Coronary artery (tissue), 2 donors: ENCODE measurements at places on chromosomes 7 and 10.

DNA sequence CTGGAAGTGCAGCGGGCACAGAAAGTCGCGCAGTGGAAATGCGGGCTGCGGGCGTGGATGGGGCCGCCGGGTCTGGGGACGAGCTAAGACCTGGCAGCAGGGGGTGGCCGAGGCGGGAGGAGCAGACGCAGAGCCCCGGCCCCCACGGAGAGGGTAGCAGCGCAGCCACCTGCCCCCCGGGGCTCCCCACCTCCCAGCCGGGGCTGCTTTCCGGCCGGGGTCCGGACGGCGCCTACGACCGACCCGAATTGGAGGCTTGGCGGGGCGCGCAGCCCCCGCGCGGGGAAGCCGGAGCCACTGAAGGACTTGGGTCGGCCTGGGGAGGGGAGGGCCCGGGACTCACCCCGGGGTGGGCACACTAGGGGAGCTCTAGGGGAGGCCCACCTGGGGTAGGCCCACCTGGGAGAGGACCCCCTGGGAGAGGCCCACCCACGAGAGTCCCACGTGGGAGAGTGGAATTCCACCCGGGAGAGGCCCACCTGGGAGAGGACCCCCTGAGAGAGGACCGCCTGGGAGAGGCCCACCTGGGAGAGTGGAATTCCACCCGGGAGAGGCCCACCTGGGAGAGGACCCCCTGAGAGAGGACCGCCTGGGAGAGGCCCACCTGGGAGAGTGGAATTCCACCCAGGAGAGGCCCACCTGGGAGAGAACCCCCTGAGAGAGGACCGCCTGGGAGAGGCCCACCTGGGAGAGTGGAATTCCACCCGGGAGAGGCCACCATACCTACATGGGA lies 854 bp upstream of the CFAP46 start:
- no peak for DNase-seq

GRCh38 chr7:95927756-95928155 lies 155.4 kb downstream of the DYNC1I1 start:
- no peak for DNase-seq

GRCh38 chr7:140025814-140026433 lies 36.8 kb downstream of the PARP12 start:
- no peak for DNase-seq

- no peak for DNase-seq
These were observed 606.3 kb upstream of the C7orf33 start for GRCh38 chr7:147984265-147984664.

DNA sequence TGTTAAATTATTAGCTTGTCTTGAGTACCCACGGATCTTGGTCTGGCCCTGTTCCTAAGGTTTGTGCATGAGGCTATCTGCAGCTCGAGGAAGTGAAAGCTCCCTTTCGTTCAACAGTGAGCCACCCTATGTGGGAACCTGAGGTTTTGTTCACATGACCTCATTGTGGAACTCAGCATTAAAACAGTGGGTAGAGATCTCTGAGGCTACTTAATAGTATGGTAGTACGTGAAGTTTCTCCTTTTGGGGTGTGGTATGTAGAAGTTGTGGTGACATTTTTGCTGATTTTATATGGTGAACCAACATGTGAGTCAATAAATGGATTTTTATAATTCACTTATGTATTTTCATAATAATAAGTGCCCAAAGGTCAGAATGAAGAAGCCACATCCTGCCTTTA lies 252.7 kb upstream of the FERD3L start:
- DNase-seq: no peak

DNA sequence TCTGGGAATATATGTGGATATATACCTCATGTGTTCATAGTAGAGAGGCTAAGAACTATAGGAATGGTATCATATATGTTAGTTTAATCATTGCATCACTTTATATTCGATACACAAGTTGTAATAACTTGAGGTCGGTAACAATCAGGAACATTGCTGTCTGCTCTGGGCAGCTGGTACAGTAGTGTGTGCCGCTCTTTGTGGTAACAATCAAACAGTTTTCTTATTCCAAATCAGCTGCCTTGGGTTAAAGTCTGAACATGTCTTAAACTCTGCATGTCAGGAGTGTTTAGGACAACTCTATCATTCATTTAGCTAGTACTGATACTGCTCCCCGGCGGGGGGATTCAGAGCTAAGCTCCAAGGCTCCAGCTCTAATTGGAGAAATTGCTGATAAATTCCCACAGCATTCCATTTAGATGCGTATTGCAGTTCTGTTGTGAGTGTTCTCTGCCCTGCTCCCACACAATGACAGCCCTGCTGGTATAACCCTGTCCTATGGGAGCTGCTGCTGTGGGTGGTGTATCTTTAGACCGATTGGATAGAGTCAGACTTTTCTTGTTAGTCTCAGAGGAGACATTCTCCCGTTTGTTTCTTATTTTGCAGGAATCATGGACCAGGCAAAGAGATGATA lies 707.5 kb upstream of the FZD8 start:
- no peak for DNase-seq

- no peak for DNase-seq
These were observed 171.6 kb upstream of the NPSR1 start for GRCh38 chr7:34486371-34486770.

- DNase-seq: no peak
These were observed 32.9 kb upstream of the CHST3 start for GRCh38 chr10:71931295-71931694.

GRCh38 chr7:136947347-136947746 lies 78.9 kb downstream of the CHRM2 start:
- DNase-seq: no peak

- DNase-seq: no peak
These were observed 325.9 kb upstream of the NRP1 start for GRCh38 chr10:33660329-33660728.

- DNase-seq: no peak
These were observed 119.7 kb downstream of the WDR11 start for GRCh38 chr10:120970595-120971529.

- no peak for DNase-seq
These were observed 820.6 kb downstream of the LRMDA start for GRCh38 chr10:76251841-76252671.

DNA sequence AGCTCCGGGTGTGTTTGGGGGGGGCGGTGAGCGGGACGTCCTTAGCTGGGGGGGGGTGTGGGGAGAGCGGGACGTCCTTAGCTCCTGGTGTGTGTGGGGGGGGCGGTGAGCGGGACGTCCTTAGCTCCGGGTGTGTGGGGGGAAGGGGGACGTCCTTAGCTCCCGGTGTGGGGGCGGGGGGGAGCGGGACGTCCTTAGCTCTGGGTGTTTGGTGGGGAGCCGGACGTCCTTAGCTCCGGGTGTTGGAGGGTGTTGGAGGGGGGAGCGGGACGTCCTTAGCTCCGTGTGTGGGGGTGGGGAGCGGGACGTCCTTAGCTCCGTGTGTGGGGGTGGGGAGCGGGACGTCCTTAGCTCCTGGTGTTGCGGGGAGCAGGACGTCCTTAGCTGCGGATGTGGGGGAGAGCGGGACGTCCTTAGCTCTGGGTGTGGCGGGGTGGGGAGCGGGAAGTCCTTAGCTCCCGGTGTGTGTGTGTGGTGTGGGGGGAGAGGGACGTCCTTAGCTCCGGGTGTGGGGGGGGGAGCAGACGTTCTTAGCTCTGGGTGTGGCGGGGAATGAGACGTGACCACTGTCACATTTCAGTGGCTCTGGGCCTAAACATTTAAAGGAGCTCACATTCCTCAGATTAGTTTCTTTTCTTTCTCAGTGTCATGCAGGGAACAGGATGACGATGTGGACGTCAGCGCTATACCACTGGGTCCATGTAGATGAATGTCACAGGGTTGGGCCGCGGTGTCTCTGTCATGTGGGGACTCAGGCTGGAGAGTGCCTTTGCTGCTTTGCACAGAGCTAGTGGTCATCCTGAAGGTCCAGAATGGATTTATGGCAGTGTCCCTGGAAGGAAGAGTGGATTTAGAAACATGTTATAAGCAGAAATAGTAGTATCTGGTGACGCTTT lies 7.5 kb downstream of the DYNC2I1 start:
- peak; percentile 85 for DNase-seq

DNA sequence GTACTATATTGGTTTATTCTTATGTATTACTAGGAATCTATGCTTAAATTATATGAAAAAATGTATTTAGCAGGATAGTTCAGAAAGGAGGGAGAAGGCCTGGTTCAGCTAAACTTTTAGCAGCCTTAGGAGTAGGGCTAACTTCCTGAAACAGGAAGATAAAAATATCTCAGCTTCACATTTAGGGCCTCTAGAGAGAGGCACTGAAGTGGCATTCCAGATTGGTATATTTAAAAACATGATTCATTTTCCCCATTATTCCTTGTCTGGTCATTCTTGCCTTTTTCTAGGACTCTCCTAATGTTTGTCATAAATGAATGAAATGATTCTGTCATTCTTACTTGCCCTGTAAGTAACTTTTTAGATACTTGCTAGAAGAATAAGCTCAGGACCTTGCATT lies 63.0 kb upstream of the CYP26C1 start:
- DNase-seq: no peak

- no peak for DNase-seq
These were observed 747.9 kb upstream of the GALNT17 start for GRCh38 chr7:70384024-70384423.

- peak; percentile 61 for DNase-seq
These were observed 148.7 kb downstream of the MYOF start for GRCh38 chr10:93333278-93333978.

GRCh38 chr10:93180482-93180931 lies 106.8 kb downstream of the CYP26A1 start:
- DNase-seq: no peak

- no peak for DNase-seq
These were observed 48.5 kb upstream of the CFAP46 start for GRCh38 chr10:132990684-132991545.

DNA sequence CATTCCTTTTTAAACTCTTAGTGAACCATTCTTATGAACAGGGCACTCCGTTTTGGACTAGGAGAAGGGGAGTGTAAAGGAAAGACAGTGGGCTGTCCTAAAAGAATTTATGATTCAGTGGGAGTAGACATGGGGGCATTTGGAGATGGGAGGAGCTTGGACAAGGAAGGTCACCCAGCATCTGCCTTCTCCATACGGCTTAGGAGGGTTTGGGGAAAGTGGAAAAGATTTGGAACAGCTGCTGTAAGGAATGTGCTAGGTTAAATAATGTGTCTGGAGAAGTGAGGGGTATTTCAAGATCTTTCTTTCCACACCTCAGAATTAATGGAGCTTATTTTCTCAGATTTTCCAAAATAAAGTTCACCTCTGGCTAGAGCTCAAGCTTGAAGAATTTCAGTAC lies 24.0 kb downstream of the SLC35G1 start:
- DNase-seq: no peak

DNA sequence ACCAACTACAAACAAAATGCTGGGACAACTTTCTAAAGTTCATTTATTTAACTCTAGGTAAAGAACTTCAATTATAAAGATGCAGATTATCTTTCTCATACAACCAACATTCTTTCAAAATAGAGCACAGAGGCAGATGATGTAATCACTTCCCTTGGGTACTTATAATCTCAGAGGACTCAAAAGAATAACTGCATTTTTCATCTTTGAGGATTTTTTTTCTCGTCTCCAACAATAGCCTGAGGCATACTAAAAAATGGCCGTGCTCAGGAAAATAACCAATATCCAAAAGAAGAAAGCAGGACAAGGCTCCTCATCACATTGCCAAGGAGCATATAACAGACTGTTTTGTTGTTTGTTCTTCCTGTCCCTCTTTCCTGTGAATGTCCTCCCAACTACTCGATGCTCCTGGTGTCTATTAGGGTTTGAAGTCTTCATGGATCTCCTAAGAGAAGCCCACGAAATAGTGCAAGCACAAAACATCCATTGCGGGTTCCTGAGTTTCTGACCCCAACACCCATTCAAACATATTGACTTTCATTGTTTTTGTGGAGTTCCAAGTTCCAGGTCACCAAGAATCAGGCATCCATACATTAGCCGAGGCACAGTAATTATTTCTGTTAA lies 182.9 kb downstream of the SORCS1 start:
- no peak for DNase-seq

DNA sequence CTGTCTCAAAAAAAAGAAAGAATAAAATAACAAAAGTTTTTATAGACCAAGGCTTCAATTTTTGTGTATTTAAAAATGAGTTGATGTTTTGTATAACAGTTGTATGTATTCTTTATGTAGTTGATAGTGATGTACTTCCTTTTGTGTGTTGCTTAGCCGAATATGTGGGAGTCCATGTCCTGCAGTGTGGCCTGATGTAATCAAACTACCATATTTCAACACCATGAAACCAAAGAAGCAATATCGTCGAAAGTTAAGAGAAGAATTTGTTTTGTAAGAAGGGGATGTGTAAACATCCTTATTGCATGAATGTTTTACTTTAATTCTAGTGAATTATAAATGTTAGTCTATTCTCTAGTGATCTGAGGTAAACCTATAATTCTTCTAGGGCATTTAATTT lies 56.6 kb downstream of the MPLKIP start:
- DNase-seq: no peak

DNA sequence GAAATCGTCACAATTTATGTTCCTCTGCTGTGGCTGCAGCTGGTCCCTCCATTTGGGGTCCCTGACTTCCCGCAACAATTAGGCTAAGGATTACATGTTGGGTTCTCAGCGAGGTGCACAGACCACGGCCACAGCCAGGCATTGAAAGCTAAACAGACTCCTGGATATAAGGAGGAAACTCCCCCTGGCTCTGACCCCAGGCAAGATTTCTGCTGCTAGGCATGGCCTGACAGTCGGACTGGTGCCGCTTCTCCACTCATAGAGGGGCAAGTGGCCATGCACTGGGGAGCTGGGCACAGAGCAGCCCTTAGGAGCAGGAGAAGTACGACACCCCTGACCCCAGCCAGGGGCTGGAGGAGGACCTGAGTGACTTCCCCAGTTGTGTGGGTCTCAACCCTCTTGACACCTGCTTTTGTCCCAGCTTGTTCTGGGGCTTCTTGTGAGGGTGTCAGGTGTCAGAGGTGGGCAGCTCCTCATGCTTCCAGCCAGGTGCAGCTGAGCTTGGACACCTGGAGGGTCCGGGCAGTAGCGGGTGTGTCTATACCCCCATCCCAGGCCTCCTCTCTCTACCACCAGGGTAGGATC lies 38.3 kb downstream of the TSPAN15 start:
- DNase-seq: no peak

DNA sequence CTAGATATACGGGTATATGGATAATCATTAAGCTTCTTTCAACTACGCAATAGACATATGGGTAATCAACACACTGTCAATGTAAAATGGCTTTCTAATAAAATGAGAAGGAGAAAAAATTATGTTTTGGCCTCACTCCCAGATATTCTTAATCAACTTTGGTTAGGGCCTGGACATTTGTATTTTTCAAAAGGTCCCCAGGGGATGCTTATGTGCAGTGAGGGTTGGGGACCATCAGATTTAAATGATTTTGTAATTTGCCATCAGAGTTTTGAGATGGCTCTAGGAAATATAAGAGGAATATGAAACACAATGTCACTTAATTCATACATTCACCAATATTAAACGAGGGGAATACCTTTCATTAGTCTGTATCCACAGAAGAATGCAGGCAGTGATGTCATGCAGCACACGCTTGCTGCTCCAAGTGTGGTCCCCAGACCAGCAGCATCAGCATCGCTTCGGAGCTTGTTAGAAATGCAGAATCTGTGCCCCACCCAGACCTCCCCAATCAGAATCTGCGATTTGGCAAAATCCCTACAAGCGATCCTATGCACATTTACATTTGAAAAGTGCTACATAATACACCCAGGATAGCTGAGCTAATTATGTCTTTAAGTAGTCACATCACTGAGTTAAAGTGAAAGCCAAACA lies 75.1 kb downstream of the INHBA start:
- DNase-seq: no peak
